ENCODE measurements at places on chromosomes 1 and 21. TPM values are rescaled to one million over a fixed set of nuclear protein-coding genes. Genes with fewer than 3 reads are reported as not detected.
A peak's percentile ranks its signal among the peaks of the same experiment; 100 is the strongest.

DNA sequence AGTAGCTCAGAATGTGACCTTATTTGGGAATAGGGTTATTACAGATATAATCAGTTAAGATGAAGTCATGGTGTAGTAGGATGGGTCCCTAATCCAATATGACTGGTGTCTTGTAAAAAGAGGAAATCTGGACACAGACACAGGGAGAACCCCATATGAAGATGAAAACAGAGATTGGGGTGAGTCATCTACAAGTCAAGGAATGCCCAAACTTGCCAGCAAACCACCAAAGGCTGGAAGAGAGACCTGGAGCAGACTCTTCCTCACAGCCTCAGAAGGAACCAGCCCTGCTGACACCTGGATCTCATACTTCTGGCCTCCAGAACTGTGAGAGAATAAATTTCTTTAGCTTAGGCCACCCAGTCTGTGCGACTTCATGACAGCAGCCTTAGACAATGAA, 29.9 kb downstream of the KRTAP19-8 start:
- no peak for DNase-seq
- H3K4me3 ChIP-seq: no peak overlapping the region
- no peak overlapping the region for H3K27ac ChIP-seq
- no peaks in the 10 kb centered on the region for H3K36me3 ChIP-seq
- H3K4me1 ChIP-seq: no peaks in the 10 kb centered on the region
- H3K27me3 ChIP-seq: no peaks in the 10 kb centered on the region

DNA sequence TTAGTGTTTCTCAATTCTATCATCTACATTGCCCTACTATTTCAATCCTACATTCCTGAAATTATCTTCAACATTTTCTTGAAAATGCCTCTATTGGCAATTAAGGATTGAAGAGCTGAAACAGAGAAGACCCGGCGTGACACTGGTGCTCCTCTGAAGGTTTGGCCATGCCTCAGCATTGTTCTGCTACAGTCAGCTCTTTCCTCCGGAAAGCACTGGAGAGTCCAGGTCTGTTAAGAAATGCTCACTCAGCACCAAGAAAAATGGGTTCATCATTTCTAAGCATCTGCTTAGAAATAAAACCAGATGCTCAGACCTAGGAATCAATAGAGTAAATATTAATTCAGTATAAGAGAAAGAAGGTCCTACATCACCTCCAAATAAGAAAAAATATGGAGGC, 58.8 kb downstream of the WARS2 start:
- H3K4me1 ChIP-seq: no peaks in the 10 kb centered on the region
- no peaks in the 10 kb centered on the region for H3K36me3 ChIP-seq
- H3K27me3 ChIP-seq: no peaks in the 10 kb centered on the region
- no peak for DNase-seq
- no peak overlapping the region for H3K4me3 ChIP-seq

- H3K27ac ChIP-seq: no peak overlapping the region
- no peaks in the 10 kb centered on the region for H3K27me3 ChIP-seq
- no peak for DNase-seq
- no peaks in the 10 kb centered on the region for H3K4me1 ChIP-seq
Measured at GRCh38 chr1:9711466-9712020, 60.0 kb downstream of the PIK3CD start.

DNA sequence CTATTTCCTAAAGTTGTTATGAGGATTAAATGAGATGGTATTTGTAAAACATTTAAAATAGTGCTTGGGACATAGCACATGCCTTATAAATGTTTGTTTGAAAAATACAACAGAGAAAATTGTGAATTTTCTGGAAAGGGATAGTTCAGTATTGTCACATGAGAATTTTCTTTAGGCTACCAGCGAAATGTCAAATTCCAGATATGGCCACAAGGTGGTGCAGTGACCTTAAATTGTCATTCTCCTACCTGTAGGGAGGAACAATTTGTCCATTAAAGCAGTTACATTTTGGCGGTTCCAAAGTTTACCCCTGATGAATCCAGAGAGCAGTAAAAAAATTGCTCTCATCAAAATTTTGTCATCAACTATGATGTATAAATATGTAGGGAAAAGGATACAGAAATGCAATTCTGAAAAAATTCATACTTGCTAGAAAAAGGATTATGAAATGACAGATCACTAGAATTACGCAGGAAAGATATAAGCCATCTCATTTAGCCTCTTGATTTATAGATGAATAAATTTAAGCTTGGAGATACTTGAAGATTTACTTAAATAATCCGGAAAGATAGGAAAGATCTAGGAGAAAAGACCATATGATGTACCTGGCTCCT, 50.2 kb upstream of the TSHB start:
- no peaks in the 10 kb centered on the region for H3K36me3 ChIP-seq
- DNase-seq: peak; percentile 27
- H3K4me1 ChIP-seq: no peaks in the 10 kb centered on the region
- H3K27me3 ChIP-seq: no peaks in the 10 kb centered on the region
- no peak overlapping the region for H3K4me3 ChIP-seq

- no peaks in the 10 kb centered on the region for H3K36me3 ChIP-seq
- H3K4me1 ChIP-seq: no peaks in the 10 kb centered on the region
- H3K4me3 ChIP-seq: no peak overlapping the region
- H3K27me3 ChIP-seq: no peaks in the 10 kb centered on the region
Measured at GRCh38 chr1:204589409-204590038, 73.3 kb downstream of the MDM4 start.

- H3K36me3 ChIP-seq: no peaks in the 10 kb centered on the region
- H3K4me1 ChIP-seq: no peaks in the 10 kb centered on the region
- no peak overlapping the region for H3K27ac ChIP-seq
- no peaks in the 10 kb centered on the region for H3K27me3 ChIP-seq
Measured at GRCh38 chr1:218702775-218703174, 357.6 kb downstream of the TGFB2 start.

- no peak overlapping the region for H3K27ac ChIP-seq
- H3K4me1 ChIP-seq: no peaks in the 10 kb centered on the region
- H3K36me3 ChIP-seq: no peaks in the 10 kb centered on the region
- H3K27me3 ChIP-seq: no peaks in the 10 kb centered on the region
- DNase-seq: no peak
Measured at GRCh38 chr1:212916481-212917133, 33.7 kb upstream of the VASH2 start.

LHX8 gene
- total RNA-seq: not detected

- H3K27ac ChIP-seq: no peak overlapping the region
- H3K4me1 ChIP-seq: peaks cover 14% of the 10 kb centered on the region
- no peaks in the 10 kb centered on the region for H3K27me3 ChIP-seq
- no peak for DNase-seq
Measured at GRCh38 chr1:216643176-216643575, 80.1 kb downstream of the ESRRG start.

- no peaks in the 10 kb centered on the region for H3K36me3 ChIP-seq
- H3K4me1 ChIP-seq: no peaks in the 10 kb centered on the region
- H3K27ac ChIP-seq: no peak overlapping the region
- DNase-seq: no peak
Measured at GRCh38 chr1:231124746-231125145, 37.1 kb upstream of the TRIM67 start.

DNA sequence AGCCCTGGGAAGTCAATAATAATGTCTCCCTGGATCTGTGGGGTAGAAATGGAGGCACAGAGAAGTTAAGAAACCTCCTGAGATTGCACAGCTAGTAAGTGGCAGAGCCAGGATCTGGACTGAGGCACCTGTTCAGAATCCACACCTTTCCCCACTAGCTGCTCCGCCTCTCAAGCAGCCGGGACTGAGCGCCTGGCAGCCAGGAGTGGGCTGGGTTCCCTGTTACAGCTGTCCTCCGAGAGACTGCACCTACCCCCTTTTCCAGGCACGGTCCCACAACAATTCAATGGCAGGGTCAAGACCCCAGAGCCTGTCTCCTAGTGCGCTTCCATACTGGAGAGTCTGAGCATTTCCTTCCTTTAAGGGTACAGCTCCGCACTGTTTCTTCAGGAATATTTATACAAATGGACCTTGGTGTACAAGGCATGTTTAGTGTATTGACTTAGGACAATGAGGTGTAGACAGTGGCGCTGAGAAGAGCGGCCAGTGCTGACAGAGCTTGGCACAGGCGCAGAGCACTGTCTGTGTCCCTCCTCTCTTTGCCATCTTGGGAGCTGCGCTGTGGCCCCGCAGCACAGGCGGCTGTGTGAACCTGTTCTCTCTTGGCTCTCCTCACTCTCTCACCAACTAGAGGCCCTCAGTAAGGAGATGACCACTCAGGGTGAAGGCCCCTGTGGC, 24.4 kb downstream of the GRHL3 start:
- no peaks in the 10 kb centered on the region for H3K4me1 ChIP-seq
- H3K4me3 ChIP-seq: no peak overlapping the region
- no peak overlapping the region for H3K27ac ChIP-seq

DNA sequence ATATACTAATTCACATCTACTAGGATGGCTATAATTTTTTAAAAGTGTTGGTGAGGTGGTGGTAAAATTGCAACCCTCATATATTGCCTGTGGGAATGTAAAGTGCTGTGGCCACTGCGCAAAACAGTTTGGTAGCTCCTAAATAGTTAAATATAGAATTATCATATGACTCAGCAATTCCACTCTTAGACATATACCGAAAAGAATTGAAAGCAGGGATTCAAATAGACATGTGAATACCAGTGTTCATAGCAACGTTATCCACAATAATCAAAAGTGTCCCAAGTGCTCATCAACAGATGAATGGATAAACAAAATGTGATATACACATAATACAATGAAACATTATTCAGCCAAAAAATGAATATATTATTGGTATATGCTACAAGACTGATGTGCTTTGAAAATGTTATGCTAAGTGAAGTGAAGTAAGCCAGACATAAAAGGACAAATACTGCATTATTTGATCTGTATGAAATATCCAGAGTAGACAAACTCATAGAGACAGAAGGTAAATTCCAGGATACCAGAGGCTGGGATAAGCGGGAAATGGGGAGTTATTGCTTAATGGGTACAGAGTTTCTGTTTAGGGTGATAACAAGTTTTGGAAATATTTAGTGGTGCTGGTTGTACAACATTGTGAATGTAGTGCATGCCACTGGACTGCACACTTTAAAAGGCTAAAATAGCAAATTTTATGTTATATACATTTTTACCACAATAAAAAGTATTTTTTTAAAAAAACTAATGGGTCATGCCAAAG, 342.5 kb downstream of the SEC16B start:
- H3K27me3 ChIP-seq: no peaks in the 10 kb centered on the region
- no peaks in the 10 kb centered on the region for H3K36me3 ChIP-seq
- DNase-seq: no peak

- no peak overlapping the region for H3K27ac ChIP-seq
- no peak for DNase-seq
- no peak overlapping the region for H3K4me3 ChIP-seq
Measured at GRCh38 chr21:29228306-29228705, 70.4 kb upstream of the BACH1 start.

DNA sequence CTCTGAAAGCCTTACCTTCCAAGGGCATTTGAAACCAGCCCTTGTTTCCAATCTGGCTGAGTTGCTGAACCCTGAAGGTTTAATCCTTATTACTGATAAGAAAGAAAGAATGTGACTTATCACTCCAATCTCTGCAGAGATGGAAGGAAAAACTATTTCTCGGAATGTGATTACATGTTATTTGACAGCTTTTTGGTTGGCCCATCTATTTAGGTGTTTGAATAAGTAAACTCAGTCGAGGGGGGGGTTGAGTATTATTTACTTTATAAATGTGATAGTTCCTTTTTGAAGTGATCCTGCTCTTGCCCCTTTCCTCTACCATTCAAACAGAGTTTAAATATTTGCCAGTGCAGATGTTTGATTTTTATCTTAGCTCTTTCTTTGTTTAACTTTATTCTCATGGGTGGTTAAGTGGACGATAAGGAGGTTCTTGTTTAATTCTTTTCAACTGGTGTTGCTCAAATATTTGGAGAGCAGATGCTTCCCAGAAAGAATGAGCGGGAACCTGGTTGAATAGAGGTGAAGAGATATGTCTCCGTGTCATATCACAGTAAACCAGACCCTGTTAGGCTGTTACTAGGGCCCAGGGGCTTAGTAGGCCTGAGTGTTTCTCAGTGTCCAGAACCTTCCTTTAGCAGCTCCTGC, 126.1 kb downstream of the CACHD1 start:
- no peaks in the 10 kb centered on the region for H3K36me3 ChIP-seq
- no peaks in the 10 kb centered on the region for H3K4me1 ChIP-seq
- H3K4me3 ChIP-seq: no peak overlapping the region
- H3K27ac ChIP-seq: no peak overlapping the region
- H3K27me3 ChIP-seq: no peaks in the 10 kb centered on the region

DNA sequence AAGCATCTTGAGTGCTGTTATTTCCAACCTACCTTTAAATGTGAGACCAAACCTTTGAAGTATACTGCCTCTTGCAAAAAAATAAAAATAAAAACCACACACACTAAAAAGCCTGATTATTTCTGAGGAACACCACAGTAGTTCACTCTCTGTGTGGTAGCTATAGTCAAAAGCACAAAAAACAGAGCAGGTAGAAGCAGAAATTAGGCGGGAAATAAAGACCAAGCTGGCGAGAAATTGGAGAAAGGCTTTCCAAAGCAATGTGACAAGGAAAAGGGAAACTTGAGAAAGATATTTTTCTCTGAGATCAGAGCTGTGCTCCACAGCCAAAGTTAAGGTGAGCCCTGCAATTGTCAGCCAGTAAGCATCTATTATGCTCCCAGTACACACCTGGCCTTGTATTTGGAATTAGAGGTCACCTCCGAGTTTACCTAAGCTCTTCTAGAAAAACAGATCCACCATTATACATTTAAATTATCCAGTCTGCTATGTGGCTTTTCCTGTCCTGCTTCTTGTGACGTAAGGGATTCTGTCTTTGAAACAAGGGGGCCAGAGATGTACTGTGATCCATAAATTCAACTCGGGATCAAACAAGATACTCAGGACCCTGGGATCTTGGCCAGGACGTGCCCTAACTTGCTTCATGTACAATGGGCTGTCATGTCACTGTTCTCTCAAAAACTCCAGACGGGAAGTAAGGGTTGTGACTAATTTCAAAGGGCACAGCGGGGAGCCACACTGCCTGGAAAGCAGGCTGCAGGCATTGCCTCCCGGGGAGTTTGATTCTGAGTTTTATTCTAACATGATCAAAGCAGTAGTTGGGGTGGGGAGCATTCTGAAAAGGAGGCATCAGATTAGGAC, 39.8 kb upstream of the RAB4A start:
- no peaks in the 10 kb centered on the region for H3K27me3 ChIP-seq
- peaks cover 22% of the 10 kb centered on the region for H3K4me1 ChIP-seq
- no peaks in the 10 kb centered on the region for H3K36me3 ChIP-seq
- H3K4me3 ChIP-seq: no peak overlapping the region
- peak overlapping the region; percentile 84 for H3K27ac ChIP-seq
- DNase-seq: no peak

SPATA21 gene
- total RNA-seq: not detected

- no peaks in the 10 kb centered on the region for H3K36me3 ChIP-seq
- H3K27me3 ChIP-seq: no peaks in the 10 kb centered on the region
- H3K4me1 ChIP-seq: no peaks in the 10 kb centered on the region
- H3K27ac ChIP-seq: no peak overlapping the region
- no peak for DNase-seq
Measured at GRCh38 chr1:75632350-75632949, 21.5 kb upstream of the SLC44A5 start.

- no peaks in the 10 kb centered on the region for H3K36me3 ChIP-seq
- no peak for DNase-seq
- no peak overlapping the region for H3K4me3 ChIP-seq
- no peaks in the 10 kb centered on the region for H3K27me3 ChIP-seq
Measured at GRCh38 chr21:19228226-19228625, 824.6 kb upstream of the TMPRSS15 start.

GRCh38 chr1:44294588-44295007, 60.5 kb downstream of the ERI3 start:
- no peaks in the 10 kb centered on the region for H3K27me3 ChIP-seq
- no peak overlapping the region for H3K4me3 ChIP-seq
- H3K4me1 ChIP-seq: peaks cover 17% of the 10 kb centered on the region
- H3K27ac ChIP-seq: no peak overlapping the region

C1orf226 gene
- 0.39 TPM for total RNA-seq

Measured in gastrocnemius medialis (tissue), 4 donors.